ENCODE measurements at places on chromosomes 4 and X.
A peak's percentile ranks its signal among the peaks of the same experiment; 100 is the strongest.

DNA sequence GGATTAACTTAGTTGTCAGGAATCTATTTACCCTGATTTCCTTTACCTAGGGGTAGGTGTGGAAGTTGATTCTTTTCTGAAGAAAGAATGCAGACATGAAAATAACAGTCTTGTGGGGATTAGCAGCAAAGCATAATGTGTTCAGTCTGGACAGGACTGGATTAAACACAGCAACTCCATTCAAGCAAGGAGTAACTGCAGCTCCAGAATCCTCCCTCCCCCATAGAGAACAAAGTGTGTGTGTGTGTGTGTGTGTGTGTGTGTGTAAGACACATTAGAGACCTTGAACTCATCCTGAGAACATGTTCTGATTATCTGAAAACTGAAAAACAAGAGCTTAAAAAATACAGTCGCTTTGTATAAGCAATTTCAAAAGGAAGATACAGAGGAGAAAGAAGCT is 9.3 kb downstream of the C4orf54 start:
- DNase-seq, result no peak

- DNase-seq, result no peak
Observed at GRCh38 chr4:160026721-160027120, 923.8 kb downstream of the RAPGEF2 start.

GRCh38 chr4:48669086-48669485 is 111.0 kb downstream of the FRYL start:
- DNase-seq, result no peak

DNA sequence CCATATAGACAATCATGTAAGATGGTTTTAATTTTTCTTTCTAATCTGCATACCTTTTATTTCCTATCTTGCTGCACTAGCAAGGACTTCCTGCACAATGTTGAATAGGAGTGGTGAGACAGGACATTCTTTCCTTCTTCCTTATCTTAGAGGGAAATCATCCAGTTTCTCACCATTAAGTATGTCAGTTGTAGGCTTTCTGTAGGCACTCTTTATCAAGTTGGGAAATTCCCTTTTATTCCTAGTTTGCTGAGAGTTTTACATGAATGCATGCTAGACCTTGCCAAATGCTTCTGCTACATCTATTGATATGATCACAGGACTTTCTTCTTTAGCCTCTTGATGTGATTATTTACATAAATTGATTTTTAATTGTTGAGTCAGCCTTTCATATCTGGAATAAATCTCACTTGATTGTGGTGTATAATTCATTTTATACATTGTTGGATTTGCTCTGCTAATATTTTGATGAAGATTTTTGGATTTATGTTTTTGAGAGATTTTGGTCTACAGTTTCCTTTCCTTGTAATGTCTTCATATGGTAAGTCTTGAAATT is 23.8 kb downstream of the RNF175 start:
- no peak for DNase-seq

DNA sequence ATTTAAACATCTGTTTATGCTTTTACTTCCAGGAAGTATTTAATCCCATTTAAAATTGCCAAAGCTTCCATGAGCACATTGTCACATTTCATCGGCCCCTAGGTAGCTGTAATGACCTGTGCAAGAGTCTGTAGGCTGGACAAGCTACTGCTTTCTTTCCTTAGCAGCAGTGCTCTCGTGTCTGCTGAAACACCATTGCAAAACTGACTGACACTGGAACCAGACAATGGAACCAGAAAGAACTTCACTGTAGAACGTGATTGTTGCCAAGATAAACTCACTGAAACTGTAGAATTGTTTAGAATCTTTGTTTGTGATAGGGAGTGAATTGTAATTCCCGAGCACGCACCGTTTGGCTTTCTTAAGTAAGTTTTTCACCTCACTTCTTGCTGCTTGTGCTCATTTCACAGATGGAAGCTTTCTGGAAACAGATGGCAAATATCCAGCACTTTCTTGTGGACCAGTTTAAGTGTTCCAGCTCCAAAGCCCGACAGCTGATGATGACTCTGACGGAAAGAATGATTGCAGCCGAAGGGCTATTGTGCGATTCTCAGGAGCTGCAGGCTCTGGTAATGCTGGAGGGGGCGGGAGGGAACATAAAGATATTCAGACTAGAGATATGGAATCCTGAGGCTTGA is 36.9 kb downstream of the EVC start:
- no peak for DNase-seq

DNA sequence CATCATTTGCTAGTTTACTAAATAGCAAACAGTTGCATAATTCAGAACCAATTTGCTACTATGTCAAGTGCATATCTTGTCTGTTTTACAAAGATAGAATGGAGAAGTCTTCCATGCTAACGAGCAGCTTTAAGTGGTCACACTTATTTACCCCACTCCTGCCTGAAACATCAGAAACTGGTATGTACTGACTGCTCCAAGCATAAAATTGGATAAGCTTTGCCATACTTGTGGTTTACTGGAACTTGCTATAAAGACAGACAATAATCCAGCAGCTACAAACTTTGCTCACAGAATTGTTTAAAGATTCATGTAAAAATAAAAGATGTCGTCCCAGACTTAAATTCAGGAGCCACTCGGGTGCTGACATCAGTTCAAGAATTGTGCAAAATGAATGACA is 13.3 kb upstream of the CDKL2 start:
- DNase-seq, result no peak

DNA sequence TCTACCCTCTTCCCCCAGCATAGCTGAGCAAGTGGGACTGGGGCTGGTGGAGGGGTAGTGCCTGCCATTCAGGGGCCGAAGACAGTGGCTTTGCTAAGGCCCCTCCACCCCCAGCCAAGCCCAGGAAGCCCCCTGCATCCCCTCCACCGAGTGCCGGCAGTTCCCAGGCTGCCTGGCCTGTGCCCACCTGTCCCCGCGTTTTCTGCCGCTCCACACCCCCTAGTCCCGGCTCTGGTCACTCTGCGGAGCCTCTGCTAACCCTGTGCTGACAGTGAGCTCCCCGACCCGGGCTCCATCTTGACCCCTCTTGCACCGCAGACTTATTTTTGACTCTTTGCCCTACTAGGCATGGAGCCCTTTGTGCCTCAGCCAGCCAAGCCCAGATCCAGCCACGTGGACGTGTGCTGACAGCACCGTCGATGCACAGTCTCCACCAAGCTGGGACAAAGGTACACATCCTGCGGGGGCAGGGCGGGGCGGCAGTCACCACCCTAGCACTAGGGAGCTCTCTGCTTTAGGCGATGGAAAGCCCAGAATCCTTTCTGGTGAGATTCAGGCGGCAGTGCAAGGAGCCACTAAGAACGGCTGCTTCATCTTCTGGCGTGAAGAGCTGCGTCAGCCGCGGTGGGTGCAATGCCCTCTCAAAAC is 96.6 kb downstream of the PHKA2 start:
- no peak for DNase-seq

GRCh38 chr4:165201806-165202205 is 5.6 kb upstream of the KLHL2 start:
- no peak for DNase-seq

DNA sequence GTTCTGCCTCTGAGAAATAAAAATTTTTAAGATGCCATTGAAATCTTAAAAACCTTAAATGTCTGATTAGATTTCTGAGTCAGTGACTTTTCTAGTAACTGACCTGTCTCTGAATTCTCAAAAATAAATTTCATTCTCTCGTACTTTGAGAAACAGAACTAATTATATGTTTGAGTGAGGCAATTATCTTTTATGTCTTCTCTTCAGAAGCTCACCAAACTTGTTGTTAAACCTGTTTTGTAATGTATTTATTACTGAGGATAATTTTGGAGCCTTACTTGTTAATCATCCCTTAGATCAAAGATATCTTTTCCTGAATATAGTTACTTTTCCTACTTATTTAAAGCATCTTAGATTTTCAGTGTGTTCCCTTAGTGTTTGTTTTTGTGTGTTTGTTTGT is 64.5 kb upstream of the MMAA start:
- no peak for DNase-seq

DNA sequence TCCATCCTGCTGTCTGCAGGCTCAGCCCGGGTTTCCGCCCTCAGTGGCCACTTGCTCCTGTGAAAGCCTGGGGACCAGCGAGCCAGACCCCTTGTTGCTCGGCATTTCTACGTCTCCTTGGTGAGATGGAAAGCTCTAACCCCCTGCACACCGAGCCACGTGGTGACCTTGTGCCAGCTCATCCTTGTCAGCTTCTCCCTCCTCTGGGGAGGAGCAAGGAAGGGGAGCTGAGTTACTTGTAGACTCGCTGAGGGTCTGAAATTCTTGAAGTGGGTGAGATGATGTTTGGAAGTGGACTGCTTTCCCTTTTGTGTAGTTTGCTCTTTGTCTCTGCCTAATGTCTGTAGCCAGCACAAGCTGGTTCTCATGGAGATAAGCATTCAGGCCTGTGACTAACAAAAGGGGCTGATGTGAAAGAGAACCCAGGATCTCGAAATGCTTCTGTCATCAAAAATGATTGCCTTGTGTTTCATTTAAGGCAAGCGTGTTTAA is 29.3 kb downstream of the RGS12 start:
- no peak for DNase-seq

- DNase-seq, result no peak
Observed at GRCh38 chr4:1772853-1773538, 20.1 kb upstream of the FGFR3 start.

DNA sequence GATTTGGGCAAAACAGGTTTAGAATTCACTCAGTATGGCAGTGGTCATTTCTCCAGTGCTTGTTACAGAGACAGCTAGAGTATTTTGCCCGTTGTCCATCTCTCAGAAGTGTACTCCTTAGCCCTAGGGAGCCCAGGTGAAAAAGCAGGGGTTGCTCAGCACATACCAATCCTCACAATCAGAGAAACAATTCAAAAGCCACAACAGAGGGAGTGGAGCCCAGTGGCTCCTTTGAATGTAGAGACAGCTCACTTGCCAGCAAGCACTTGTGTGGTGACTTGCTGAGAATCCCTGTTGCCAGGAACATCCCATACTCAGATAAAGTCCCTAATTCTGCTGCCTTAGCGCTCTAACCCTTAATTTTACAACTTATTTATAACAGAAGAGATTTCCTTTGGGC is 1488.3 kb downstream of the RPA4 start:
- DNase-seq, result no peak

DNA sequence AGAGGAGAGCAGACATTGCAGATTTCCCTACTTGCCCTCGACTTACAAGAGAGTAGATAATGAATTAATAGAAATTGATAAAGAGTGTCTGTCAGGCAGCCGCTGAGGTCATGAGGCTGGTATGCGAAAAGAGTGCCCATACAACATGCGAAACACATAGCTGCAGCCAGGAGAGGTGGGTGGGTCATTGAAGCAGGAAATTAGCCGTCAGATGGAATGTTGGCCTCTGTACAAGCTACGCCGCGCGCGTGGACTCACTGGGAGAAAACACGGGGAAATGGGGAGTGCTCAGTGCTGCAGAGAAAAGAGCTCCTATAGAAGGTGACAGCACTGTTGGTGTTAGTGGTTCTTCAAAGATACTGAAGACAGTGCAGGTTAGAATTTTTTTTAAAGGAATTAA is 125.1 kb downstream of the RAPGEF2 start:
- no peak for DNase-seq

DNA sequence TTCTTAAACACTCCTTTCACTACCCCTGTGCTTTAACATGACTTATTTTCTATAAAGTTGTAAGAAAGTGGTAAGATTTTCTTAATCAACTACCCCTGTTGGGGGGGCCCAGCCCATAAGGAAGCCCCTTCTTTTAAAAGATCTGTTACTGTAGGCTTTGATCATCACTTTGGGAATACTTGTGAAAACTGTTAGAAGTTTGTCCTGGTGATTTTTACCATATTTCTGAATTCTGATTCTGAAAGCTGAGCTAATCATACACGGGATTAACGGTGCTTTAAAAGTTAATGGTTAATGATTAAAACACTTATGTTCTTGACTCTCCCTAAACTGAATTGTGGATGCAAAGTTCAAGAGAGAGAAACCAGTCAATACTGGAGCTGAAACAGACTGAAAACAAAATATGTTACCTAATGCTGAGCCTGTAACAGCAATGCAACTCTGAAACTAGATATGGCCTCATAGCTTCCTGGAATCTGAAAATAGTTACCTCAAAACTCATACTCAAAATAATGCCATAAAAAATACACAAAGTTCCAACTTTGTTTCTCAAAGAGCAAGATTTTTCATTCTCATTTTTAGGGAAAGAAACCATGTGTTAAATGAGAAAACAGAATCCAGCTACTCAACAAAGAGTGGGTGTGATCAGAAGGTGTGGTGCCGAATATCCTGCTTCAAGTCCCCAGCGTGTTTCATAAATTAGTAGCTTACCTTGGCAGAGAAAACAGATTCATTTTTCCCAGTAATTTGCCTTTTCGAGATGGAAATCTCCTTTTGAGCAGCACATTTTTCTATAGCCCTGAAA is 31.6 kb downstream of the ADH7 start:
- peak; percentile 21 for DNase-seq

- DNase-seq, result no peak
Observed at GRCh38 chr4:2689825-2690700, 66.1 kb downstream of the TNIP2 start.

Measured in GM19239 (cell line).